ENCODE measurements at places on chromosomes 6 and 20. TPM values are rescaled to one million over a fixed set of nuclear protein-coding genes. Genes with fewer than 3 reads are reported as not detected.

PAK5 gene
- total RNA-seq: not detected

SPINT4 gene
- total RNA-seq: not detected

ME1 gene
- 8.4 TPM for total RNA-seq

CFAP61 gene
- not detected for total RNA-seq

IP6K3 gene
- not detected for total RNA-seq

HAO1 gene
- total RNA-seq: not detected

IRF4 gene
- total RNA-seq: 1.3 TPM

DNA sequence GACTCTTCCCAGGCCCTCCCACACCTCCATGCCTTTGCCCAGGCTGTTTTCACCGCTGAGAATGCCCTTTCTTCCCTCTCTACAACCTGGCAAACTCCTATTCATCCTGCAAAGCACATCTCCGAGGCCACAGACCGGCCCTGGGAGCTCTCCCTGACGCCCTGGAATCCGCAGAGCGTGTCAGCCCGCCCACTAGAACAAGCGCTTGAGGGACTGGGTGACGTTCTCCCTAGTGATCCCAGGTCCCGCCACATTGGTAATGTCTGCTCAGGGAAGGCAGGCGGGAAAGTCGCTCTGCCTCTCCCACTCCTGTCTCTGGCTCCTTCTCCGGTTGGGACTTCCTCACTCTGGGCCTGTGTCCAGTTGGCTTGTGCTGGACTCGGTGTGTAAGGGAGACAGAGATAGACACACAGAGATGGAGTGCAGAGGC is 61.6 kb downstream of the SRC start:
- no peak overlapping the region for H3K27ac ChIP-seq
- DNase-seq: no peak
- H3K36me3 ChIP-seq: peaks cover 15% of the 10 kb centered on the region
- no peak overlapping the region for H3K4me3 ChIP-seq
- H3K27me3 ChIP-seq: no peaks in the 10 kb centered on the region

- DNase-seq: no peak
- H3K27me3 ChIP-seq: no peaks in the 10 kb centered on the region
- no peak overlapping the region for H3K4me3 ChIP-seq
- H3K36me3 ChIP-seq: no peaks in the 10 kb centered on the region
- H3K27ac ChIP-seq: no peak overlapping the region
Measured at GRCh38 chr6:157795841-157796240, 27.2 kb upstream of the SNX9 start.

GRCh38 chr20:49797344-49797615 is 15.3 kb upstream of the SLC9A8 start:
- no peaks in the 10 kb centered on the region for H3K36me3 ChIP-seq
- H3K4me1 ChIP-seq: no peaks in the 10 kb centered on the region
- no peak overlapping the region for H3K4me3 ChIP-seq
- no peak for DNase-seq
- no peaks in the 10 kb centered on the region for H3K27me3 ChIP-seq

- no peaks in the 10 kb centered on the region for H3K4me1 ChIP-seq
- no peak overlapping the region for H3K27ac ChIP-seq
- H3K36me3 ChIP-seq: no peaks in the 10 kb centered on the region
Measured at GRCh38 chr6:69044534-69044933, 409.5 kb downstream of the ADGRB3 start.

GRCh38 chr6:11460837-11461661 is 76.5 kb upstream of the TMEM170B start:
- H3K27me3 ChIP-seq: no peaks in the 10 kb centered on the region
- no peak overlapping the region for H3K4me3 ChIP-seq
- H3K4me1 ChIP-seq: no peaks in the 10 kb centered on the region
- no peak for DNase-seq
- H3K36me3 ChIP-seq: no peaks in the 10 kb centered on the region

- H3K4me1 ChIP-seq: peaks cover 7% of the 10 kb centered on the region
- no peak for DNase-seq
- no peak overlapping the region for H3K4me3 ChIP-seq
- no peak overlapping the region for H3K27ac ChIP-seq
Measured at GRCh38 chr6:12442455-12442854, 152.3 kb downstream of the EDN1 start.

- no peaks in the 10 kb centered on the region for H3K27me3 ChIP-seq
- no peak overlapping the region for H3K4me3 ChIP-seq
- no peaks in the 10 kb centered on the region for H3K36me3 ChIP-seq
- no peaks in the 10 kb centered on the region for H3K4me1 ChIP-seq
- no peak for DNase-seq
Measured at GRCh38 chr6:14582749-14583148, 465.2 kb downstream of the CD83 start.

- DNase-seq: no peak
- no peak overlapping the region for H3K4me3 ChIP-seq
- H3K27ac ChIP-seq: no peak overlapping the region
- no peaks in the 10 kb centered on the region for H3K4me1 ChIP-seq
- no peaks in the 10 kb centered on the region for H3K36me3 ChIP-seq
Measured at GRCh38 chr6:27040244-27041042, 207.1 kb upstream of the PRSS16 start.
